Suprapubic skin (tissue), 4 donors: ENCODE measurements at places on chromosomes 7 and 10. TPM values are rescaled to one million over a fixed set of nuclear protein-coding genes. Genes with fewer than 3 reads are reported as not detected.

GRCh38 chr10:14389981-14390590 is 59.4 kb upstream of the FRMD4A start:
- no peaks in the 10 kb centered on the region for H3K36me3 ChIP-seq
- H3K27ac ChIP-seq, result no peak overlapping the region
- H3K4me3 ChIP-seq, result no peak overlapping the region
- peaks cover 3% of the 10 kb centered on the region for H3K27me3 ChIP-seq
- no peaks in the 10 kb centered on the region for H3K4me1 ChIP-seq

DNA sequence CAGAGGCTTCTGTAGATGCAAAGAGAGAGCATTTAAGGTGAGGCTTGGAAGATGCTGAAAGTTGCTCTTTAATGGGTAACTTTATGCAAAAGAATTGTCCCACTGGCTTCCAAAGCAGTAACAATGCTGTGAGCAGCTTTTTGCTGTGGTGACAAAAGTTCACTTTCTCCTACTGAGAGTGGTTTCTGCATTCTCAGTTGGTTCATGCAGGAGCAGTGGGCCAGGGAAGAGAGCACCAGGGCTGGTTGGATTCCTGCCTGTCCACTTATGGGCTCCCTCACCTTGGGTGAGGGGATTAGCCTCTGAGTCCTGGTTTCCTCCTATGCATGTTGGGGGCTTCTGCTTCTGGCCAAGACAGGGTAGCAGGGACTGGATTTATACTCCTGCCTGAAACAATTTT is 31.1 kb upstream of the GOLGA7B start:
- H3K36me3 ChIP-seq, result no peaks in the 10 kb centered on the region
- H3K4me3 ChIP-seq, result no peak overlapping the region
- no peak overlapping the region for H3K27ac ChIP-seq

DNA sequence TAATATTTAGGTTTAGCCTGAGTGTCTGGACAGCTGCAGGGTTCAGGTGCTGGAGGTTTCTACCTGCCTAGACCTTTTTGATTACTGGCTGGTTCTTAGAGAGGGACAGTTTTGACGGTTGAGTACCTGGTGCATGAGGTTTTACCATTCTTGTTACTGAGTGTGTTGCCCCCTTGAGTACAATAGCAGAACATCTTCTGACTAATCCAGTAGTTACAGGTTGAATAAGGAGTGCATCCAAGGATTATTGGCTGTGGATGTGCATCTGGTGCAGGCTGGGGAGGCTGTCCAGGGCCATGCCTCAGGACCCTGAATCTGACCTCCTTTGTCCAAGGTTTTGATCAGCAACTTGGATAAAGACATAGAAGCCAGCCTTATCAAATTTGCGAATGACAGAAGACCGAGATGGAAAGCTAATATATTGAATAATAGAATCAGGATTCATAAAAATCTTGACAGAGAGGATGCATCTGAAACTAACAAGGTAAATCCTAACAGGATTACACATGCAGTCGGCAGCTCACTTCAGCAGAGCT is 23.1 kb downstream of the PLPP4 start:
- H3K4me1 ChIP-seq, result no peaks in the 10 kb centered on the region
- no peak overlapping the region for H3K4me3 ChIP-seq
- no peaks in the 10 kb centered on the region for H3K27me3 ChIP-seq
- no peaks in the 10 kb centered on the region for H3K36me3 ChIP-seq
- no peak overlapping the region for H3K27ac ChIP-seq

- H3K4me1 ChIP-seq, result no peaks in the 10 kb centered on the region
- H3K27me3 ChIP-seq, result no peaks in the 10 kb centered on the region
- no peak for DNase-seq
- no peaks in the 10 kb centered on the region for H3K36me3 ChIP-seq
- no peak overlapping the region for H3K4me3 ChIP-seq
Observed at GRCh38 chr10:37534166-37534565, 323.2 kb downstream of the ZNF248 start.

- H3K27ac ChIP-seq, result no peak overlapping the region
- no peaks in the 10 kb centered on the region for H3K27me3 ChIP-seq
- H3K36me3 ChIP-seq, result no peaks in the 10 kb centered on the region
- peaks cover 5% of the 10 kb centered on the region for H3K4me1 ChIP-seq
Observed at GRCh38 chr10:33715303-33715975, 381.0 kb upstream of the NRP1 start.

- peaks cover 57% of the 10 kb centered on the region for H3K36me3 ChIP-seq
- no peak overlapping the region for H3K4me3 ChIP-seq
- DNase-seq, result no peak
- no peaks in the 10 kb centered on the region for H3K27me3 ChIP-seq
Observed at GRCh38 chr10:73232887-73233286, 14.2 kb downstream of the DNAJC9 start.

GRCh38 chr10:12655940-12656339 is 306.6 kb downstream of the CAMK1D start:
- H3K27ac ChIP-seq, result no peak overlapping the region
- H3K27me3 ChIP-seq, result no peaks in the 10 kb centered on the region
- H3K4me3 ChIP-seq, result no peak overlapping the region
- no peaks in the 10 kb centered on the region for H3K36me3 ChIP-seq
- H3K4me1 ChIP-seq, result peaks cover 4% of the 10 kb centered on the region
- no peak for DNase-seq

DNA sequence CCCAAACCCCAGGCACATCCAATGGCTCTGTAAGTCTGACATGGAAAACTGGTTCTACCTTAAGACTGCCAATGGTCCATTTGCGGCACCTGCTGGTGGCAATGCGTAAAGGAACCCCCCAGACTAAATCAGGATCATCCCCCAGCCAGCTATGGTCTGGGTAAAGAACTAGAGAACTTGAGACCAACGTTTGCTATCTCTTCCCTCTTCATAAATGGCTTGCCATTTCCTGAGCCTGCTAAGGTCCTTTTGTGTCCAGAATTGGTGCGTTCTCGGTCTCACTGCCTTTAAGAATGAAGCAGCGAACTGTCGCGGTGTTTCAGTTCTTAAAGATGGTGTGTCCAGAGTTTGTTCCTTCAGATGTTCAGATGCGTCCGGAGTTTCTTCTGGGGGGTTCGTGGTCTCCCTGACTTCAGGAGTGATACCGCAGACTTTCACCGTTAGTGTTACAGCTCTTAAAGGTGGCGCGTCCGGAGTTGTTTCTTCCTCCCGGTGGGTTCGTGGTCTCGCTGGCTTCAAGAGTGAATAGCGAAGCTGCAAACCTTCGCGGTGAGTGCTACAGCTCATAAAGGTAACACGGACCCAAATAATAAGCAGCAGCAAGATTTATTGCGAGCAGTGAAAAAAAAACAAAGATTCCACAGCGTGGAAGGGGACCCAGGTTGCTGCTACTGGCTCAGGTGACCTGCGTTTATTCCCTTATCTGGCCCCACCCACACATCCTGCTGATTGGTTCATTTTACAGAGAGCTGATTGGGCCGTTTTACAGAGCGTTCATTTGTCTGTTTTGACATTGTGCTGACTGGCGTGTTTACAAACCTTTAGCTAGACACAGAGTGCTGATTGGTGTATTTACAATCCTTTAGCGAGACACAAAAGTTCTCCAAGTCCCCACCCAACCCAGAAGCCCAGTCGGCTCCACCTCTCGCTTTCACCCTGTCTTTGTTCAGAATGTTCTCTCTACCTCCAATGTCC is 95.4 kb downstream of the ELMO1 start:
- no peaks in the 10 kb centered on the region for H3K27me3 ChIP-seq
- peaks cover 25% of the 10 kb centered on the region for H3K4me1 ChIP-seq
- H3K4me3 ChIP-seq, result peak overlapping the region; percentile 25
- no peaks in the 10 kb centered on the region for H3K36me3 ChIP-seq
- peak overlapping the region; percentile 78 for H3K27ac ChIP-seq

DNA sequence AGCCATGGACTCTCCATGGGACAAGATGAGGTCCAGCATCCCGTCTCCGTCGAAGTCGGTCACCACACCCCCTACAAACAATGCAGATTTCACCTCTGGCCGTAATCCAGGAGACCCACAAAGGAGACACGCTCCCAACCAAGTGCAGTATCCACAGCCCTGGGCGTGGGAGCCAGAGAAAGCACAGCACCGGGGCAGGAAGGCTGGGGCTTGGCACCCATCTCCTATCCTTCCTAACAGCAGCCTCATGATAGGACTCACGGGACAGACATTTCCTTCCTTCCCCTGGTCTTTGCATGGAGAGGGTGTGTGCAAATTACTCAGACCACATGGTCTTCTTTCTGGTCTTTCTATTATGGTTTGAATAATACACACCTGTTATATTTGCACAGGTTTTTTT is 46.3 kb downstream of the GOLGA7B start:
- H3K27me3 ChIP-seq, result peaks cover 17% of the 10 kb centered on the region
- no peaks in the 10 kb centered on the region for H3K36me3 ChIP-seq
- no peak overlapping the region for H3K27ac ChIP-seq
- H3K4me1 ChIP-seq, result no peaks in the 10 kb centered on the region

GRCh38 chr10:34824870-34825269 is 9.8 kb upstream of the PARD3 start:
- no peak for DNase-seq
- no peak overlapping the region for H3K27ac ChIP-seq
- no peaks in the 10 kb centered on the region for H3K4me1 ChIP-seq
- H3K27me3 ChIP-seq, result no peaks in the 10 kb centered on the region

DNA sequence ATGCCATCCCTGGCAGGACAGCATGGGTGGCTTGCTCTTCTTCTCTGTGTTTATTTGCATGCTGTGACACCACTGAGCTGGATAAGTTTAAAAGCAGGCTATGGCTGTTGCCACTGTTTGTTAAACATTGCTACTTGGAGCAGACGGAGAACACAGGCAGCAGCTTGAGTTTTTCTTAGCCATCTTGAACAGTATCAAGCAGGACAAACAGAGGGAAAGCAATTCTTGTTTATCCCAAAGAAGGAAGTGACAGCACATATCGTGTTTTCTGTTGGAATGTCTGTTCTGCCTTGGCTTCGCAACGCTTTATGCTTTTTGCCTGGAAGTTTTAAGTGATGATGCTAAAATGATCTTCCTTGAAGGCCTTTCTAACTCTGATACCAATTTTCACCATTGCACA is 73.8 kb downstream of the MKX start:
- H3K4me1 ChIP-seq, result no peaks in the 10 kb centered on the region
- H3K4me3 ChIP-seq, result no peak overlapping the region
- H3K27me3 ChIP-seq, result no peaks in the 10 kb centered on the region
- DNase-seq, result no peak
- H3K27ac ChIP-seq, result no peak overlapping the region
- no peaks in the 10 kb centered on the region for H3K36me3 ChIP-seq

DNA sequence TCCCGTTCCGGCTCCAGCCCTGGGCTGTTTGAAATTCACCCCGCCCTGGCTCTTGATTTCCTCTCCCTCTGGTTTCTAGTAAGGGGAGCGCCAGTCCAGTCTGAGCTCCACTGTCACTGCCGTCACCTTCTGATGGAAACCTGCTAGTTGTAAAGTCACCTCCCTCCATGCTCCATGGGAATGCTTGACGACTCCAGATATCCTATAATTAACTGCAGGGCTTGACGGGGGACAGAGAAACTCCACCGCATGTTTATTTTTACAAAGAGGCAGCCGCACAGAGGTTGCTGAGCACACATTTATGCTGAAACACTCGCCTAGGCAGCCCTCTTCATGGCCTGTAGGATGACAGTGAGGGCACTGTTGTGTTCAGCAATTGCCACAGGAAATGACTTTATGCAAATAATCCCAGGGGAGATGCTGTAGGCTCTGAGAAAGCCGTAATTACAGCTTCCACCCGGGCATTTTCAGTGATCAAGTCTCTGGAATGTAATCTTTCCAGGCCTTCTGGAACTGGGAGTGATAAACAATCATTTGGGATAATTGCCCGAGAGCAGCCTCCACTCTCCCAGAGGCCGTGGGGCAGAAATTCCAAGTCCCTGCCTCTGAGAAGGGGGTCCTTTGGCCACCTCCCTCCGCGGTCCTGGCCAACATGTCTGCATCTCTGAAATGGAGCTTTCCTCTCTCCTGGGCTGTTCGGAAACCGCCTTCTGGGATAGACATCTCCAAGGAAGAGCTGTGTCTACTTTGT is 300.5 kb downstream of the KLF6 start:
- no peaks in the 10 kb centered on the region for H3K36me3 ChIP-seq
- H3K4me1 ChIP-seq, result peaks cover 52% of the 10 kb centered on the region
- no peak overlapping the region for H3K4me3 ChIP-seq
- DNase-seq, result no peak
- H3K27me3 ChIP-seq, result no peaks in the 10 kb centered on the region

- no peak for DNase-seq
- H3K4me3 ChIP-seq, result no peak overlapping the region
- peaks cover 3% of the 10 kb centered on the region for H3K27me3 ChIP-seq
- no peak overlapping the region for H3K27ac ChIP-seq
- no peaks in the 10 kb centered on the region for H3K4me1 ChIP-seq
Observed at GRCh38 chr7:134627775-134628153, 18.9 kb upstream of the BPGM start.

- H3K4me1 ChIP-seq, result no peaks in the 10 kb centered on the region
- H3K4me3 ChIP-seq, result no peak overlapping the region
- H3K27ac ChIP-seq, result no peak overlapping the region
- DNase-seq, result no peak
- no peaks in the 10 kb centered on the region for H3K36me3 ChIP-seq
Observed at GRCh38 chr7:71625545-71625944, 493.6 kb downstream of the GALNT17 start.

- no peak for DNase-seq
- no peaks in the 10 kb centered on the region for H3K36me3 ChIP-seq
- no peak overlapping the region for H3K27ac ChIP-seq
- no peak overlapping the region for H3K4me3 ChIP-seq
- H3K27me3 ChIP-seq, result peaks cover 18% of the 10 kb centered on the region
- no peaks in the 10 kb centered on the region for H3K4me1 ChIP-seq
Observed at GRCh38 chr7:131737746-131738465, 181.5 kb upstream of the PODXL start.

- no peaks in the 10 kb centered on the region for H3K36me3 ChIP-seq
- H3K4me1 ChIP-seq, result peaks cover 16% of the 10 kb centered on the region
- no peak for DNase-seq
- no peaks in the 10 kb centered on the region for H3K27me3 ChIP-seq
- H3K27ac ChIP-seq, result no peak overlapping the region
- H3K4me3 ChIP-seq, result no peak overlapping the region
Observed at GRCh38 chr7:46202379-46202778, 281.3 kb upstream of the IGFBP3 start.

- H3K27me3 ChIP-seq, result no peaks in the 10 kb centered on the region
- H3K27ac ChIP-seq, result no peak overlapping the region
- no peaks in the 10 kb centered on the region for H3K36me3 ChIP-seq
- no peak overlapping the region for H3K4me3 ChIP-seq
Observed at GRCh38 chr7:111676811-111677210, 114.5 kb upstream of the IMMP2L start.

NOLC1 gene
- total RNA-seq, result 83.5 TPM

MMP21 gene
- total RNA-seq, result 0.23 TPM

KCP gene
- total RNA-seq, result 0.17 TPM

FOXI2 gene
- not detected for total RNA-seq

SPDYE16 gene
- not detected for total RNA-seq

NEURL1 gene
- 0.30 TPM for total RNA-seq

CALHM2 gene
- total RNA-seq, result 17.9 TPM

FOXP2 gene
- total RNA-seq, result 40.9 TPM

GRM3 gene
- total RNA-seq, result not detected

TMEM60 gene
- total RNA-seq, result 12.9 TPM

FGFR2 gene
- 180 TPM for total RNA-seq

OR13A1 gene
- total RNA-seq, result not detected

OR9A2 gene
- not detected for total RNA-seq

HNRNPF gene
- total RNA-seq, result 180 TPM

CDH23 gene
- 1.9 TPM for total RNA-seq
